ENCODE measurements at places on chromosomes 1 and 21.

GRCh38 chr1:31084782-31085569 is 19.5 kb upstream of the PUM1 start:
- no peak for DNase-seq

DNA sequence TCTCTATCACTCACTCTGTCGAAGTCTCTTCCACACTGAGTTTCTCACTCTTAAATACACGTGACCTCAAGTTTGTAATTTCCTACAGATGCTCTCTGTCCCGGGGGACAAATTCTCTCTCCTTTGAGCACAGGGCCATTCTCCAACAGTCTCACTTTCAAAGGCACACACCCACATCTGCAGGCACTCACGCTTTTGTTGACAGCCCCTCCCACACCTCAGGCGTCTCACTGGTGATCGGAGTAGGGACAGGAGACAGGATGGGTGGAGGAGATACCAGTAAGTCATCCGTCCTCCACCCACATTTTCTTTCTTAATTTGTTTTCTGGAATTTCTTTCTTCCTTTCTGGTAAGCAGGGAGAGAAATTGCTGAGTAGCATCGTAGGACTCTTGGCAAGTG is 40.6 kb upstream of the GREM2 start:
- no peak for DNase-seq

DNA sequence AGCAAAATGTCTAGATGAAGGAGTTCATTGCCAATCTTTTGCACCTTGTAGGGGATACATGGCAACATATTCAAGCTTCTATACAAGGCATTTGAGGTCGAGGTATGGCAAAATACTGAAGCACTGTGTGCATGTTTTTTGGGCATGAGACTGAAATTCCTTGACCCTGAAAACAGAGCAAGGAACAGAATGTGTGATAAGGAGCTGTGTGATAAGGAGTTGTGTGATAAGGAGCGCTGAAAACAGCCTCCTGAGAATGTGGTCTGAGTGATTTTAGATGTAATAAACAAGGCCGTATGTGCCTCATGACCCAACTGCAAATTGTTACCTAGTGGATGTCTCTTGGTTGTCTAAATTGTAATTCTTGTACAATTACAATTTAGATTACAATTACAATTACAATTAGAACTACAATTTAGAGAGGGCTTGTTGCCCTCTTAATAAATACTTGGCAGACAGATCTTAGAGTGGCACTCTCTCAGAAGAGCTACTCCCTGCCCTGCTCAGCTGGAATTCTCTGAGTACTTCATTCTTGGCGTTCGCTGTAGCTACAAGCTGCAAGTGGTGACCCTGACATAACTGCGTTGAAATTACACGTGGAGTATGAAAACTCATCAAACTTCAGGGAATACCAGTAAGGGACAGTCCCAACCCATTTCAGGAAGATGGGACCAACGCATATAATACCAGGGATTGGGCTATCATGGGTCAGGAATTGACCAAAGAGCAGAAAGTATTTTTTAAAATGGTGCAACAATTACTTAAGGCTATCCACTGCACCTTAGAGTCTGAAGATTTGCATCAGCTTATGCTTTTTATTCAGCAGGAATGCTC is 20.0 kb upstream of the ITLN1 start:
- DNase-seq, result no peak

DNA sequence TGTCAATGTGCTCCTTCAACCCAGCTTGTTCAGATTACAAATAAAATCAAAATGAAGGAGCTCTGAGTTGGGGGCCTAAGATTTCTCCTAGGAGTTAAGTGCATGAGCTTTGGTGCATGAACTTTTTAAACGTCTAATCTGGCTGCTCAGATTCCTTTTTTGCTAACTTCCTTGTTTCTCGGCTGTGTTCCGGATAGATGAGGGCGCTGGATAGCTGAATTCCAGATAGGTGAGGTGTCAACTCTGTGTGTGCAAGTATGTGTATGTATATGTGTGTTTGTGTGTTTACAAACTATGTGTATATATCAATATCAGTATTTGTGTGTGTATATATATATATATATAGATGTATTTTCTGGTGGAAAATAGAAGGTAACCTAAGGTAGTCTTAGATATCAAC is 37.5 kb upstream of the RCAN3 start:
- DNase-seq, result no peak

DNA sequence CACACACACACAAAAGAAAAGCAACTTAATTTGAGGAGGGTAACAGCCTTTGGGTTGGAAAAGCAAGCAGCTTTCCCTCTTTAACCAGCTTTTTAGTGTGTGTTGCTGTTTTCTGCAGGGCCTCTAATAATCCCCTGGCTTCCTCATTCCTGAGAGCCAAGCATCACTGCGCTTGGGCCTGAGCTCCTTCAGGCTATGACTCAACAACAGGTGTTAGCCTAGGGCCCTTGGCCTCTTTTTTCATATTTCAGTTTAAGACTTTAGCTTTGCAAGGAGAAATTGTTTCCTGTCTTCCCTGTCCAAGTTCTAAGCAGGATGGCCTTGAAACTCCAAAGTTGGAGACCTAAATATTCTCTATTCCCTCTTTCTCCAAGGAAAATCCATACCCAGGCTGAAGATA is 26.2 kb upstream of the SNX27 start:
- no peak for DNase-seq

- peak; percentile 82 for DNase-seq
Observed at GRCh38 chr1:159141584-159142390, 29.6 kb upstream of the CADM3 start.

- no peak for DNase-seq
Observed at GRCh38 chr1:24541711-24542346, 14.1 kb upstream of the NCMAP start.

DNA sequence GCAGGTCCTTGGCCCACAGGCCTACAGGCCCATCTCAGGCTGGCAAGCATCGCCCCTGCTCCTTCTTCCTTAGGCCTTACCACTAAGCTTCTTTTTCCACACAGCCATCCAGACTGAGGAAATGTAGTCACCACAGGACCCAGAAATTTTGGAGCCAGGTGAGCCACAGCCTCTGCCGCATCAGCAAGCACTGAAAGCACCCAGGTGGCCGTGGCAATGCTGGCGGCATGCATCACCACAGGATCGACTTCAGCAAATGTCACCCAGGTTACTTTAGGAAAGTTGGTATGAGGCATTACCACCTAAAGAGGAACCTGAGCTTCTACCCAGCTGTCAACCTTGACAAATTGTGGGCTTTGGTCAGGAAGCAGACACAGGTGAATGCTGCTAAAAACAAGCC is 11.6 kb downstream of the PIGM start:
- DNase-seq, result no peak

- no peak for DNase-seq
Observed at GRCh38 chr1:173917635-173918493, 737 bp upstream of the SERPINC1 start.

DNA sequence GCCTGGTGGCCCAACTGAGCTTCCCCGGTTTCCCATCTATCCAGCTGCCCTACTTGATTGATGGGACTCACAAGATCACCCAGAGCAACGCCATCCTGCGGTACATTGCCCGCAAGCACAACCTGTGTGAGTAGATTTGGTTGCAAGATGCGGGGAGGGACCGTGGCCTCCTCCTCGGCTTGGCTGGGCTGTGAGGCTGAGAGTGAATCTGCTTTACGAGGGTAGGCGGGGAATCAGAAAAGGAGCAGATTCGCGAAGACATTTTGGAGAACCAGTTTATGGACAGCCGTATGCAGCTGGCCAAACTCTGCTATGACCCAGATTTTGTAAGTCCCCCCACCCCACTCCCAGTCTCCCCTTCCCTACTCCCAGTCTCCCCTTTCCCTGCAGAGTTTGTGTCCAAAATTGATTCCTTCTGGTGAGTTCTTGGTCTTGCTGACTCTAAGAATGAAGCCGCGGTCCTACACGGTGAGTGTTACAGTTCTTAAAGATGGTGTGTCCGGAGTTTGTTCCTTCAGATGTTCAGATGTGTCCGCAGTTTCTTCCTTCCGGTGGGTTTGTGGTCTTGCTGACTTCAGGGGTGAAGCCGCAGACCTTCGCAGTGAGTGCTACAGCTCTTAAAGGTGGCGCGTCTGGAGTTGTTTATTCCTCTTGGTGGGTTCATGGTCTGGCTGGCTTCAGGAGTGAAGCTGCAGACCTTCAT is 1.5 kb downstream of the GSTM2 start:
- DNase-seq, result no peak

DNA sequence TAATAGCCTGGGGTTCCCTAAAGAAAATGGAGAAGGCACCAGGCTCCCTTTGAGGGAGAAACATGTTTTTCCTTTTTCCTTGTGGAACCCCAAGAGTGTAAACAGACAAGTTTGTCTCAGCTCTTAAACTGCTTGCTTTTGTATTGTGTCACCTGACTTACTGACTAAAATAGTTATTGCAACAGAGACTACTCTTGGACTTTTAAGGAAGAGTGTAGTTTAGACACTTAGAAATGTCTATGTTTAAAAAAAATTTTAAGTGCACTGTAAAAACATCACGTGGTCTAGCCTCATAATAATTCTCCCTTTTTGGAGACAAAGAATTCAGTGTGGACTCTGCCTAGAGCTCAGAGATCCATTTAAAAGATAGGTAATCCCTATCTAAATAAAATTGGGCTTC is 141.1 kb downstream of the TRIM33 start:
- no peak for DNase-seq

DNA sequence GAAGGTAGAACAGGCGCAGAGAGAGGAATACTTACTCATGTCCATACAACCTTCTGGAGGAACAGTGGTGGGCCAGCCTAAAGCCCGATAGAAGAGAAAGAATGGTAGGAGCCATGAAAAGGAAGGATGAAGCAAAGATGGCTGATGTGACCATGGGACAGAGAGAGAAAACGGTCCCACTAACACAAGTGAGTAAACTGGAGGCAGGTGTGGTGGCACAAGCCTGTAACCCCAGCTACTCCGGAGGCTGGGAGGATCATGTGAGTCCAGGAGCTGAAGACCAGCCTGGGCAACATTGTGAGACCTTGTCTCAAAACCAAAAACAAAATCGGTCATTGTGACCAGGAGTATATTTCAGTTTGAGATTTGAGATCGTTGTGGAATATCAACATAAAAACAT is 49.4 kb downstream of the C1orf198 start:
- DNase-seq, result no peak

- DNase-seq, result no peak
Observed at GRCh38 chr1:1597275-1597930, 2.5 kb downstream of the FNDC10 start.

DNA sequence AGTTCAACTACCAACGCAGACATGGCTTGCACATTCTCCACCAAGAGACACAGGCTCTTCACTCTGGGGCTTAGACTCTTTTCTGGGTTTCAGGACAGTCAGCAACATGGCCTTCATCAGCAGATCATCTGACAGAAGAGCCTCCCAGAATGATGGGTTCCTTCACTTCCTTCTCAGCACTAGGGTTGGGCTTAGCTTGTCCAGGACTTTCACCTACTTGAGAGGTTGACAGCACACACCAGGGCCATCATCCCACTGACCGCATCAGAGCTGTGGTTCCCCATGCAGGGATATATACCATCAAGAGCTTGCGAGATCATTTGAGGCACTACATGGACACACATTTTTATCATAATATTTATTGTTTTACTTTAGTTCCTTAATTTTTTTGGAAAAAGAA is 10.4 kb upstream of the NCF2 start:
- DNase-seq, result no peak

- DNase-seq, result no peak
Observed at GRCh38 chr1:30872033-30872947, 36.3 kb downstream of the SDC3 start.

- DNase-seq, result no peak
Observed at GRCh38 chr21:34878940-34879339, 170.2 kb downstream of the RUNX1 start.

- peak; percentile 12 for DNase-seq
Observed at GRCh38 chr1:110243574-110243973, 33.5 kb downstream of the KCNC4 start.

- DNase-seq, result no peak
Observed at GRCh38 chr1:145711213-145711651, 4.1 kb upstream of the PDZK1 start.

- DNase-seq, result no peak
Observed at GRCh38 chr21:32482565-32483292, 70.2 kb downstream of the EVA1C start.

GRCh38 chr1:25688390-25689119 is 72.0 kb downstream of the MAN1C1 start:
- no peak for DNase-seq

- no peak for DNase-seq
Observed at GRCh38 chr1:12249181-12249580, 19.4 kb downstream of the VPS13D start.

DNA sequence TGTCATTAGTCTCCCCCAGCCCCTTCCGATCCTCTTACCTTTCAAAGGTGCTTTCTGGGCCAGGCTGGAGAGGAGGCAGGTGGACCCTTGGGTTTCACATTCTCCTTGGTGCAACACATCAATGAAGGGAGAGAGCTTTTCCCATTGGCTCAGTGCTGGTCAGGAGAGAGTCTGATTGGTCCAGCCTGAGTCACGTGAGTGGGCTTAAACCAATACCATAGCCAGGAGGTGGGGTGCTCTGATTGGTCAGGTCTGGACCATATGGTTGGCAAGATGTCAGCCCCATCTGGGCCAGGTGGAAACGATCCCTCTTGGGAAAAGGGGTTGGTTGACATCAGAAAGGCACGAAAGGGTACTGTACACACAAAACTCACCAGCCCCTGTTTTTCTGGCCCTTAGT is 44.8 kb upstream of the ABCG1 start:
- no peak for DNase-seq

- no peak for DNase-seq
Observed at GRCh38 chr1:117573386-117574023, 32.3 kb upstream of the TENT5C start.

DNA sequence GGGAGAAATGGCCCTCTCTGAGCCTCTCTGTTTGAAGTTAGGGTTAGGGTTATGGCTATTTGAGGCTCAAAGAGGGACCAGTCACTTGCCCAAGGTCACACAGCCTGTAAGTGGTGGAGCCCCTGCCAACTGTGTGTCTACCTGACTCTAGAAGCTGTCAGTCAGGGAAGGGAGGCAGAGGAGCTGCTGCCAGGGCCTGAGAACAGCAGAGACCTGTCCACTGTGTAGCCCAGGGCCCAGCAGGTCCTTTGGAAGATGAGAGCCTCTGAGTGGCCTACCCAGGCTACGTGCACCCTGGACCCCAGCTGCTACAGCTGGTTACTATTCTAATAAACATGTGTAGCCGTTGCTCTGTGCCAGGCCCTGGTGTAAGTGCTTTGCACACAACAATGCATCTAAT is 15.1 kb upstream of the EDN2 start:
- no peak for DNase-seq

- DNase-seq, result no peak
Observed at GRCh38 chr1:35120458-35121133, 41.4 kb downstream of the ZMYM1 start.

GRCh38 chr21:16308269-16308668 is 578.5 kb downstream of the USP25 start:
- no peak for DNase-seq

DNA sequence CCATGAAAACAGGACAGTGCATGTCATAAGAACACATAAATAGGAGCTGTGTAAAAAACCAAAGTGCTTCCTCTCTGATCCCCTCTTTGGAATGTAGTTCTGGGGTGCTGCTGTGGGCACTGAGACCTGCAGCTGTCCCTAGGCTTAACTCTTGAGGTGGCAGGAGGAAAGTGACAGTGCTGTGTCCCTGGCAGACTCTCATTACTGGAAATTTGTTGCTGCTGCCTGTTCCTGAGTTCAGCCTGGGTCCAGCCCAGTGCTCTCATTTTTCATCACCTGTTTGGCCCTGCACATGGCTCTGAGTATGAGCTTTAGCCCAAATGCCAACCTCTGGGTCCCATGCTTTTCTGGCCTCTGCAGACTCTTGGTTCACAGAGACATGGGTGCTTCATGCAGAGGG is 329.3 kb downstream of the DSCAM start:
- no peak for DNase-seq

All from dorsolateral prefrontal cortex (tissue), 122 donors.